ENCODE measurements at places on chromosomes 7 and 10.

DNA sequence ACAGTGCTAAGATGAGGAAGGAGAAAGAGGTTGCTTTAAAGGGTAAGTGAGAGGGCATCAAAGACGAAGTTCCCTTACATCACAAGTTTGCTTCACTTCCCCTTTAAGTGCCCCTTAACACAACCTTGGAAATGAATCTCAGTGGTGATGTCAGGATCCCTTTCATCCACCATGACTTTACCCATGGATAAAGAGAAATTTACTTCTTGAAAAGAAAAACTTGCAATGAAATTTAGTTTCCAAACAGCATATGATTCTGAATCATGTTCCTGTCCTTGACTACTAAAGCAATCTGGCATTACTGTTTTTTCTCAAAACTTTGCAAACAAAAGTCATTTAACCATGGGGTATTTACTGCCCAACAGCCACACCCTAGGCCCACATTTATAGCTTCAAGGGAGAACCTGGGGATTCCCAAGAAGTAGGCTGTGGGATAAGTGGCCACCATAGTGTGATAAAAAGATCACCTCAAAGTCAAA lies 135.9 kb downstream of the ITGB8 start:
- DNase-seq: no peak

DNA sequence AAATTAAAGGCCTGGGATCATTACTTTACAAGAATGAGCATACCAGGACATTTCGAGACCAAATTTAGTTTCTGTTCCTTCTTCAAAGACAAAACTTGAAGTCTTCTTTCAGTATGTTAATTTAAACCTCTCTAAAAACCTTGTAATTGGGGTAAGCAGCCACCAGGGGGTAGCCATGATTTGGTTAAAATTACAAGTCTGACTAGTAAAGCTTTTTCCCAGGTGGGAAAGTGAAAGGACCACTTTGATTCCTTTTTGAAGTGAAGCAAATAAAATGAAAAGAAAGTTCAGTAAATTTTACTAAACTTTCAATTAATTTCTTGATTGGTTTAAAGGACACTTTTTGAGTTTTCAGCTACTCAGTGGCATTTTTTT lies 294.3 kb downstream of the BBS9 start:
- DNase-seq: peak; percentile 10

GRCh38 chr10:126137562-126138221 lies 241.3 kb downstream of the FANK1 start:
- DNase-seq: no peak

GRCh38 chr10:51955696-51956095 lies 256.3 kb upstream of the CSTF2T start:
- DNase-seq: no peak

DNA sequence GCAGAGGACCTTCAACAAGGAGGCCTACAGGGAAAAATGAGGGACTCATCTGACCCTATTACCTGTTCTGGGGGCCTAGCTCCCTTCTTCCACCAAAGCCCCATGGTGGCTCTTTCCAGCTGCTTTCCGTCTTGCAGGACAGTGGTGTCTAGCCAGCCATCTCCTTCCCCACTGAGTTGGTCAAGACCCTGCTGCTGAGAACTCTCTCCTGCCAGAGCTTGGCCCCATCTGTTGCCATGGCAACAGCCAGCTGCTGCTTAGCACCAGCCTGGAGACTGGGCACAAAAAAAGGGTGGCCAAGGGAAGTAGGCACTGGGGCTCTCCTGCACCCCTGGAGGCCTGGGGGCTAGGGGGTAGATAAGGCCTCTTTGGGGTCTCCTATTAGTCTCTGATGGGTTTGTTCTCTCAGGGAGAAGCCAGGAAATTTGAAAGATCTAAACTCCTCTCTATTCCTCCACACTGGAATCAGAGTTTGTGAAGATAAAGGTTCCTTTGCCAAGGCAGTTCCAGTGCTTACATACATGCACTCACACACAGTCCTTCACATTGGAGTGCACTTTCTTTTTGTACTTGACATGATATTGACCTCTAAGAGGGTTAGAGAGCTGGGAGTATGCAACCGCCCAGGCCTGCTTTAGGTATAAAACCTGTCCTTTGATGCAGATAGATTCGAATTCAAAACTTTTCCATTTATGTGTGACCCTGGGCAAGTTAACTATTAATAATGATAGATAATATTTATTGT lies 15.8 kb downstream of the TSPAN33 start:
- no peak for DNase-seq

- DNase-seq: no peak
These were observed 167.2 kb downstream of the LCOR start for GRCh38 chr10:96999337-96999736.

- peak; percentile 66 for DNase-seq
These were observed at the start of gene KCP for GRCh38 chr7:128910569-128910945. TSS of gene KCP (minus strand) at chr7:128910709. CDS start at chr7:128910676, 33 bp downstream.

- DNase-seq: peak; percentile 46
These were observed 31.7 kb downstream of the CAMK2B start for GRCh38 chr7:44293561-44294324.

GRCh38 chr10:31756729-31757110 lies 171.9 kb downstream of the ARHGAP12 start:
- no peak for DNase-seq

DNA sequence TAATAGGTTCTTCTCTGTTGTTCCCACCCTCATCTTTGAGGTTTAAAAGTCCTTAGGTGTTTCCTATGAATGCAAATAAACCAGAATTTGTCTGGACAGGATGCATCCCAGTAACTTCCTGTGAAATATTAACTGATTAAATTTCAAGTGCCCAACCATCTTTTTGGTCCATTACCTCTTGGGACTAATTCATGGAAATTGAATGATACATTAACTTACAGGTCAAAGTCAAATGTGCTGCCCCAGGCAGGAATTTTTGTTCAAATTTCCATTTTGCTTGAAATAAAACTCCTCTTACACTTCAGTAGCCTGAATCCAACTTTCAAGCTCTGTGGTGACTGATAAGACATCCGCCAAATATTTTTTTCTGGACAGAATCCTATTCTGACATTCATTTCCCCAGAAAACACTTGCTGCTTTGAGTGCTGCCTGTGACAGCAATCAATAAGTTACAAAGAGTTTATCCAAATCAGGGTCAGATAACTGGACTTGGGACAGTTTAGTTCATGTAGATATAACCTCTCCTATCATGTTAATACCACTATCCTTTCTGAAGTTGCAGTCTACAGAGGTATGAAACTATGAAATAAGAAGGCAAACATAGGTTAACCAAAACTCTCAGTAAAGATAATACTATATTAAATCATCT lies 383.5 kb downstream of the POM121L12 start:
- no peak for DNase-seq

- DNase-seq: peak; percentile 56
These were observed 47.3 kb downstream of the PROSER2 start for GRCh38 chr10:11870461-11870780.

DNA sequence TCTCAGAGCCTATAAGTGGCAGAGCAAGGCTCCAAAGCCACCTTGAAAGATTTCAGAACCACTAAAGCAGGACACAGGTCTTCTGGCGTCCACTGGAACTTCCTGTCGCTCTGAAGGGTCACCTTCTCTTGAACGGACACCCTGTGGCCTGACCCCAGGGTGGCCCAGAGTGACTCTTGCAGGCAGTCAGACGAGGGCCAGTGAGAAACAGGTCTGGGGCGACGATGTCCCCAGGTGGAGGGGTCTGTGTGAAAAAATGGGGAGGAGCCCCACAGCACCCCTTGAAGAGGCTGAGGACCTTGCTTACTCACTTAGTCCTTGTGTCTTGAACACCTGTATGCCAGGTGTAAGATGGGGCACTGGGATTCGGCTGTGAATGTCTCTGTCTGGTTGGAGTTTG lies 946 bp upstream of the RASGEF1A start:
- DNase-seq: no peak

DNA sequence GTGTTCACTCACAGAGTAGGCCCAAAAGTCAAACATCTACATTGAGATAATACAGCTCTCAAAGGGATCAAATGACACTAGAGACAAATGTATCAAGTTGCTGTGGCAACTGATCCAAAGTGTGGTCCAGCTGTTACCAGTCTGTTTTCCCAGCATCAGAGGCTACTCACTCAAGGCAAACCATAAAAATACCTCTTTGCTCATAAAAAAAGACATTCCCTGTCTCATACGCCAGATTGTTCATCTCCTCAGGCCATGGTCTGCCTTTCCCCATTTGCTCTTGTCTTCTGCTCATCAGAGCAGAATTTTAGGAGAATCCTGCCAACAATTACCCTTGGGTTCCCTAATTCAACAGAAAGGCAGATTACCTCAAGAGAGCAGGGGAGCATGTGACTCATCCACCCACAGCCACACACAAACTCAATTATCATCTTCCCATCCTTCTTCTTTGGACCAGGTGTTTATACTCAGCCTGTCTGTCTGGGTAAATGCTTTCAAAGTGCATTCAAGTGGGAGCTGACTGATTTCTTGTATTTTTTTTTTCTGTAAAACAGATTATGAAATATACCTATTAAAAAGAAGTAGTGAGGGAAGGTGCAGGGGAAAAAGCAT lies 226.5 kb upstream of the HPS1 start:
- DNase-seq: no peak

- peak; percentile 92 for DNase-seq
These were observed 62.8 kb downstream of the TACC2 start for GRCh38 chr10:122051609-122052385.

DNA sequence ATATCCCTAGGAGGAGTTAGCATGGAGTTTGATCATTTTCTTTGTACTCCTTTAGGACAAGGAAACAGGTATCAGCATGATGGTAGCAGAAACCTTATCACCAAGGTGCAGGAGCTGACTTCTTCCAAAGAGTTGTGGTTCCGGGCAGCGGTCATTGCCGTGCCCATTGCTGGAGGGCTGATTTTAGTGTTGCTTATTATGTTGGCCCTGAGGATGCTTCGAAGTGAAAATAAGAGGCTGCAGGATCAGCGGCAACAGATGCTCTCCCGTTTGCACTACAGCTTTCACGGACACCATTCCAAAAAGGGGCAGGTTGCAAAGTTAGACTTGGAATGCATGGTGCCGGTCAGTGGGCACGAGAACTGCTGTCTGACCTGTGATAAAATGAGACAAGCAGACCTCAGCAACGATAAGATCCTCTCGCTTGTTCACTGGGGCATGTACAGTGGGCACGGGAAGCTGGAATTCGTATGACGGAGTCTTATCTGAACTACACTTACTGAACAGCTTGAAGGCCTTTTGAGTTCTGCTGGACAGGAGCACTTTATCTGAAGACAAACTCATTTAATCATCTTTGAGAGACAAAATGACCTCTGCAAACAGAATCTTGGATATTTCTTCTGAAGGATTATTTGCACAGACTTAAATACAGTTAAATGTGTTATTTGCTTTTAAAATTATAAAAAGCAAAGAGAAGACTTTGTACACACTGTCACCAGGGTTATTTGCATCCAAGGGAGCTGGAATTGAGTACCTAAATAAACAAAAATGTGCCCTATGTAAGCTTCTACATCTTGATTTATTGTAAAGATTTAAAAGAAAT lies 4.8 kb downstream of the BAMBI start:
- no peak for DNase-seq

GRCh38 chr10:65555192-65555591 lies 1370.6 kb upstream of the LRRTM3 start:
- DNase-seq: no peak

DNA sequence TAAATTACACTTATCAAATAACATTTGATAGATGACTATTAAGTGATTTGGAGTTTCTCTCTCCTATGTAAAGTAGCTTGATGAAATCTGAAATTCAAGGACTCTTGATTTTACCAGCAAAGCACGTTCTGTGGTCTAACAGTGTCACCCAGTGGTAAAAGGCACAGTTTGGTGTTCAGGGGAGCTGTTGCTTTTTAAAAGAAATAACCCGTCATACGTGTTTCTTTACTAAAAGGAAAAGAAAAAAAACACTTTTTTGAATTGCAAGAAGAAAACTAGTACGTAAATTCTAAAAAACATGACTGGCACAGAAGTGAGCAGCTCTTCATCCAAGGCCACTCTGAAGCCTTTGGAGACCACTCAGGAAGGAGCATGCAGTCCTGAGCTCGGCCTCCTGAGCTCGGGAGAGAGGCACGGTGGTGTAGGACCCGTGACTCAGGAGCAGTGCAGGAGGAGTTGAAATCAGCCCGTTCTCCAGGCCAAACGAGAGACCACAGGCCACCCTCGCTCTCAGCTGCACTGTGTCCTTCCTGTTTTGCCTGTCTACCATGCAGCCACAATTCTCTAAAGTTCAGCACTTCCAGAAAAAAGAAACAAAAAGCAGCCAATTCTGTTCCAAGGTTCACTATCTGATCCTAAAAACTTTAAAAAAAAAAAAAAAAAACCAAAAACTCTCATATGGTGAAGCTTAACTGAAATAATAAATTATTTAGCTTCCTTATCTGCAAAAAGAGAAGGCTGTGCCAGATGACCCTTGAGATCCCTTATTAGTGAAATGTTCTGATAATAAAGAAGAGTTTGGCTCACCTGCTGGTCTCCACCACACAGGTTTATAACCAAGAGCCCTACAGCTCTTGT lies 212.6 kb upstream of the FRMD4A start:
- no peak for DNase-seq

GRCh38 chr10:79393924-79394610 lies 46.8 kb downstream of the PPIF start:
- DNase-seq: no peak

GRCh38 chr10:86285136-86285790 lies 81.3 kb downstream of the GRID1 start:
- DNase-seq: no peak

DNA sequence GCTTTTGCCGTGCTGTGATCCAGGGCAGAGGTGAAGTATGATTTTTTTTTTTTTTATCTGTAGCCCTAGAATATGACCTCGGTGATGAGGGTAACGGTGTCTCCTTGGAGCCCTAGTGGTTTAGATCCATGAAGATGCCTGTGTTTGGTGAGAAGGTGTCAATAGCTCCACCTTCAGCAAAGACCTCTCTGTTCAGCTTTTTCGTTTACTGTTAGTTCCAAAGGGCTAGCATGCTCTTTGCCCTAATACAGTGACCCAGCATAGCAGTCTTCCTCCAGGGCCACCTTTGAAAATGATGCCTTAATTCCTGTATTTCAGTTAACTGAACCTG lies 746 bp upstream of the MRPS16 start:
- peak; percentile 15 for DNase-seq

DNA sequence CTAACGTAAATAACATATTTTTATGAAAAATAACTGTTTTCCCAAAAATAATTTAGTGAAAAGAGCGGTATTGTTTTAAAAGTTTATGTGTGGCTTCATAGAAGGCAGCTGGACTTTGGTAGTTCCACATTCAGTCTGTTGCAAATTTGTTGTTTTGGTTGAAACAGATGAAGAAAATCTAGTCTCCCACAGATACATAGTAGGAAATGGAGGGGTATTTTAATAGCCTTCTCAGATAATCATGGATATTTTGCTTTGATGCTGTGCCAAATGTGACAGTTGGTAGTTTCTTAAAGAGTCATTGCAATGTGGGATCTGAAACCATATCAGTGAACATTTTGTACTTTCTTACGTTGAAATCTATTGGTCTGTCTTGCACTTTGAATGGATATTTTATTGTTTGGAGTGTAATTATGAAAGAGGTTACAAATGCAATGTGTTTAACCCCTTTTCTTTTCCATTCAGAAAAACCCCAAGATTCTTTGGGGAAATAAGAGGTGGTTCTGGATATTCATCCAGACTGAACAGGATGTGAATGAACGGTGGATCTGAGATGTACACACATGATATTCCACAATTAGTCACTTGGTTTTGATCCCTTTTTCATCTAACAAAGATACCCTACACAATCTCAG lies 10.4 kb downstream of the ZNF365 start:
- DNase-seq: no peak

Data from ELF-1 (cell line).